ENCODE measurements at places on chromosomes 1 and 21.

DNA sequence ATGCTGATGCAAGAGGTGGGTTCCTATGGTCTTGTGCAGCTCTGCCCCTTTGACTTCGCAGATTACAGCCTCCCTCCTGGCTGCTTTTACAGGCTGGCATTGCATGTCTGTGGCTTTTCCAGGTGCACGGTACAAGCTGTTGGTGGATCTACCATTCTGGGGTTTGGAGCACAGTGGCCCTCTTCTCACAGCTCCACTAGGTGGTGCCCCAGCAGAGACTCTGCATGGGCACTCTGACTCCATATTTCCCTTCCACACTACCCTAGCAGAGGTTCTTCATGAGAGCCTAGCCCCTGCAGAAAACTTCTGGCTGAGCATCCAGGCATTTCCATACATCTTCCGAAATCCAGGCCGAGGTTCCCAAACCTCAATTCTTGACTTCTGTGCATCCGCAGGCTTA lies 989.0 kb downstream of the PLA2G4A start:
- DNase-seq = no peak

GRCh38 chr1:117359561-117360289 lies 7.5 kb upstream of the MAN1A2 start:
- peak; percentile 26 for DNase-seq

- peak; percentile 65 for DNase-seq
Measured at GRCh38 chr21:41217671-41218385, 49.9 kb downstream of the BACE2 start.

DNA sequence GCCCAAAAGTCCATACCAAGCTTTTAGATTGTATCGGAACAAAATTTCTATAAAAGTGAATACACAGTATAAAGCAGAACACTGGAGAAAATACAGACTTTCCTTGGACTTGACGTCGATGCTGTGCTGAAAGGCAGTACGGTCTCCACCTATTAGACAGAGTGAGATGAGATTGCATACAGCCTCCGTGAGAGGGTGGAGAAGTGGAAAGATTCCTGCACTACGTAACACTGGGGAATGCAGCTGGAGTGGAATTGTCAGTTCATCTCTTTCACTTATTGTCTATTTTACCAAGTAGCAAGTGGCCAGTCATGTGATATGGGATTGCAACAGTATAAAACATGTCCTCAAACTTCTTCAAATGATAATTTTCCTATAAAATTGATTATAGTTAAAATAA lies 209.5 kb downstream of the ZP4 start:
- DNase-seq = no peak

DNA sequence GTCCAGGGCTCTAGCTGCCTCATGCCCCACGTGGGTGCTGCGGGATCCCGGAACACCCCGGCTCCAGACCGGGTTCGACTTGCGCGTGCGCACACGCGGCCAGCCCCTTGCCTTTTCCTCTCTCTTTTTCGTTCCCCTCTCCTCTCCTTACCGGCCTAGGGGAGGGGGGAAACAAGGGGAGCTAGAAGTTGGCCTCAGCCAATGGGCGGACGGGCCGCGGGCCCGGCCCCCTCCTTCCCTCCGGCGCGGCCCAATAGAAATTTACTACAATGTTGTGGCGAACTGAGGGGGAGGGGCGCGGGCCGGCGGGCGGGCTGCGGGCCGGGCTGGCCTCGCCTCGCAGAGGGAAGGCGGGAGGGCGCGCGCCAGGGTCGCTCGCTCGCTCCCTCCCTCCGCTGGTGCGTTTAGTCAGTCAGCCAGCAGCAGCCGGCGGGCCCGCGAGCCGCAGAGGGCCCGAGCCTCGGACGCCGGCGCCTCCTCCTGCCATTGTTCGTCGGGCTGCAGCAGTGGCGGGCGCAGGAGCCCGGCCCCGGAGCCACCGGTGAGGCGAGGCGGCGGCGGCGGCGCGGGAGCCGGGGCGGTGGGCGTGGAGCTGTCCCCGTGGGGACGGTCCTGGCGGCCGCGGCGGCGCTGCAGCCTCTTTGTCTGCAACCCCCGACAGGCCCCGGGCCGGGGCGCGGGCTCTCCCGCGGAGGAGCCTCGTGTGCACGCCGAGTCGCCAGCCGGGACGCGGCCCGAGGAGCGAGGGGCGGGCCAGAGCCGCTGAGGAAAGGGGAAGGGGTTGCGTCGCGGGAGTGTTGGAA lies at the start of gene EPB41:
Gene EPB41, plus strand, starts transcription at position 342 of the 803 bp plus-strand sequence. CDS start 72,869 bp downstream, outside the sequence.
- peak; percentile 73 for DNase-seq

DNA sequence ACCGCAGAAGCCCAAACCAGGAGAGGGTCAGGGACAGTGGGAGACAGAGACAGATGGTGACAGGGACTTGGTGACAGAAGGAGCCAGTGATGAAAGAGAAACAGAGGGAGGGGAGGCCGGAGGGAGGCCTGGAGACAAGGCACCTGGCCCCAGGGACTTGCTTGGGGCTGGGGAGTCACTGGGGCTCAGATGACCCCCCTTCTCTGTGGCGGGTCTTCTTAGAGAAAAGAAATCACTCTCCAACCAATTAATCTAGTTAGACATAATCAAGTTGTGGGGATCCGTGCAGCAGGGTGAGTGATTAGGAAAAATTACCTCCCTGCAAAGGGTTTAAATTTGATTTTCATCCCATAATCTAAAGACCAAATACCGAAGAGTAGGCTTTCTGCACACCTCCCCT lies 519.8 kb downstream of the PTPRU start:
- DNase-seq = no peak

DNA sequence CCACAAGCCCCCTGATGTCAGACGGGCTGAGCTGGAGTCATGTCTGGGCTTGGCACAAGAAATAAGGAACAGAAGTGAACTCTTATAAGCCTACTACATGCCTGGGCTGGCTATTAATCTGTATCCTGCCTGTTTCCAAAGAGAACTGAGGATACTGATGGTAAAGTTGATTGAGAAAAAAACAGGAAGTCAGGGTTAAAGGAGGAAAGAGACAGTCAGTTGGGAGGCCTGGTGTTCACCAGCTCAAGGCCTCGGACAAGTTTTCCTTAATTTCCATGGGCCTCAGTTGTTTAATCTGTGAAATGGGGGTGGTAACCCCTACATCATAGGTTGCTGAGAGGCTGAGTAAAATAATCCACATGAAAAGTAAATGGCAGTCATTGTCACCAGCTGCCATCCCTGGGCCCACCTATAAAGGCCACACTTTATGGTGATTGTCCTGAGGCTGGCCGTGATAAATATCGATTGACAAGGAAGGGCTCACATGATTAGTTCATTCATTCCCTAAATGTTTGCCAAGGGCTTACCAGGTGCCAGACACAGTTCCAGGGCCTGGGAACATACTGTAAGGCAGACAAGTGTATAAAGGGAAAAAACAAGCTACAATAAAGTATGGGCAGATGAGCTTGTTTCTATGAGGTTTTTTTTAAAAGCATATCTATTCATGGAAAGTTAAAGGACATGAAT lies 2.8 kb downstream of the ALDH4A1 start:
- no peak for DNase-seq

DNA sequence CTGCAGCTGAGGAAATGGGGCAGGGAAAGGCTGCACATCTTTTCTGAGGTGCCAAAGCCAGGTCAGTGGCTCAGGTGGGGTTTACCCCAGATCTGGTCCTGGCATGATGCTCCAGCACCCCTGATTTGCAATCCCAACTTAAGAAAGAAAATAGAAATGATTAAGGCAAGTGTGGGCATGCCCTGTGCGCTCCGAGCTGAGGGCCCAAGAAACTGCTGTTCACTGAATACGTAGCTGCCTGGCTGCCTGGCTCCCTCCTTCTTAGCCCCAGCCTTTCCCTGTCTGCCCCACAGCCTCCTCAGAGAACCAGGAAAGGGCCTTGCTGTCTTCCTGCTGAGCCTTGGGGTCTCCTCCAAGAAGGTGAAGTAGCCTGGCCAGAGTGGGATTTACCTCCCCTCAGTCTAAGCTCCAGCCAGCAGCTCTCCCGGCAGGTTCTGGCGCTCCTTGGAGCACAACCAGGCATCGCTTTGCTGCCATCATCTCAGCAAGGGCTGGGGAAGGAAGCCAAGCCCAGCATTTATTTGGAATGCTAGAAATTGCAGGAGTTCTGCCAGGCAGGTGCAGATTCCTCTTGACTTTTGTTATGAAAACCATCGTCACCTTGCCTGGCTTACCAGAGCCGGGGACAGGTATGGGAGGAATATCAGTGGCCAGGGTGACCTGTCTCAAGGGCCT lies 51.3 kb upstream of the SELENON start:
- DNase-seq = no peak

GRCh38 chr1:23083714-23084480 lies 64.6 kb downstream of the KDM1A start:
- no peak for DNase-seq

DNA sequence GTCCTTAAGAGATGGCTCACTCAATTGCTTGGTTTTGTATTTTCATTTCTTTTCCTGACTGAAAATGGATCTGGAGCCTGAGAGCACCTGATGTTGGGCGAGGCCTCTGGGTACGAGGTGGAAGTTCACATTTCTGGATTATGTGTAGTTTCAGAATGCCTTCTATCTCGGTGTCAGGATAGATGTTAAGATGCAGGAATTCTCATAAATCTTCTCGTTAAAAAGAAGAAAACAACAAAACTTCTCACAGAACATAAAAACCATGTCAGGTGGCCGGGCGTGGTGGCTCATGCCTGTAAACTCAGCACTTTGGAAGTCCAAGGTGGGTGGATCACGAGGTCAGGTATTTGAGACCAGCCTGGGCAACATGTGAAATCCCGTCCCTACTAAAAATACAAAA lies 101.8 kb downstream of the RHOU start:
- no peak for DNase-seq

DNA sequence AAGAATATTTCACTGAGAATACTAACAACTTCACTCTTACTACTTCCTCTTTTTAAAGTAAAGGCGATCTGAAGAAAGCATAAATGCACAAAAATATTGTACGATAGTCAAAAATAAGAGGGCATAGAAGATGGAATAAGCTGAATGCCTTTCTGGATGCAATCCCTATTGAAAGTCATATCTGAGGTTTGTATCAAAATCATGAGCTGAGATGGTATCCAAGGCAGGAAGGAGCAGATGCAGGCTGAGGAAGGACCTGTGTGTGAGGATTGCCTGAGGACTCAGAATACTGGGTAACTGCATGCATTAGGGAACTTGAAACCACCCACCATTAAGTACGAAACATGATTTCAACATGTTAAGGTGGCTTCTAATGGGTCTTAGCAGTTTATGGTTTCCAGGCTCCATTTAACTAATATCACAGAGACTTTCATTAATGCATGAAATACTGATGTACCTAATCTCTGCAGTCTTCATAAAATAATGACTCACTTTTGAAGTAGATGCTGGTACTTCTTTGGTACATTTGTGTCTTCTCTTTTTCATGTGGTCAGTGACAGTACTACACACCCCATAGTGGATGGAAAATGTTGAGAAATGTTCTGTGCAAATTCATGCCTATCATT lies 29.6 kb upstream of the RGS1 start:
- DNase-seq = no peak

DNA sequence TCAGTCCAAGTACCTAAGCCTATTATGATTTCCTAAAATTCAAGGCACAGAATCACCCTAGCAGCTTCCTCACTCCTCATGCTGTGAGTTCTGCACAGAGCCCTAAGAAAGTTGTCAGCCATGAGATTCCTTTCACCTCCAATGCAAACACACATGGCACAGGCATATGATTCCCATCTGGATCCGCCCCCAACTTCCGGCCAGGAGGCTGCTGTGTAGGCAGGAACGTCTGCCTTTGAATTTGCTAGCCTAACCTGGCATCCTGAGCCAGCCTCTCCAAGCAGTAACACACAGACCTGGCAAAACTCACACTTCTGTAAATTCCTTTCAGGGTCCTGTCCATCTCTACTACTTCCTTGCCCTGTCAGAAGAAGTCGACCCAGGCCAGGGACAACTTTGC lies 521.1 kb upstream of the BEND5 start:
- no peak for DNase-seq

- DNase-seq = no peak
Measured at GRCh38 chr1:201838381-201838780, 9.4 kb downstream of the IPO9 start.

DNA sequence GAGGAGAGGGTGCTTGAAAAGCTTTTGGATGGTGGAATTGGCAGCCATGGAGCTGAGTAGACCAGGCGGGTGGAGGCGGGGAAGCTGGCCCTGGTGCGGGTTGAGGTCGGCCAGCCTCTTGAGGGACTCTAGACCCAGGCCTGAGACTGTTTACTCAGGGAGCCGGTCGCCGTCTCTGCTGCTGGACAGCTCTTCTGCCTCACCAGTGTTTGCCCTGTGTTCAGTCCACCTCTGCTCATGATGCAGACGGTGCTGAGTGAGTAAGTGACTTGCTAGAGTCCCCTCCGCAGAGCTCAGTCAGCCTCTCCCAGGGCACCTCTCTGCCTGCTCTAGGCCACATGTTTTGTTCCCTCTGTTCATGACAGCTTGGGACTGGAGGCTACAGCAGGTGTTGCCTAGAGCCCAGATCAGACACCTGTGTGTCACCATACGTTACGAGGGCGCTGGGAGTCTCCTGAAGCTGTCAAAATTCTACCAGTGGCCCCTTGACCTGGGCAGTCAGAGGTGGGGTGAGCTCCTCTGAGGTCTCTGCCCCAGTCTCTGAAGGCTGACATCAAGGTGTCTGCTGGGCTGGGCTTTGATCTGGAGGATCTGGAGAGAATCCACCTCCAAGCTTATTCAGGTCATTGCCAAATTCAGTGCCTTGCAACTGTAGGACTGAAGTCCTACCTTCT lies 73.5 kb upstream of the WNT4 start:
- DNase-seq = no peak

DNA sequence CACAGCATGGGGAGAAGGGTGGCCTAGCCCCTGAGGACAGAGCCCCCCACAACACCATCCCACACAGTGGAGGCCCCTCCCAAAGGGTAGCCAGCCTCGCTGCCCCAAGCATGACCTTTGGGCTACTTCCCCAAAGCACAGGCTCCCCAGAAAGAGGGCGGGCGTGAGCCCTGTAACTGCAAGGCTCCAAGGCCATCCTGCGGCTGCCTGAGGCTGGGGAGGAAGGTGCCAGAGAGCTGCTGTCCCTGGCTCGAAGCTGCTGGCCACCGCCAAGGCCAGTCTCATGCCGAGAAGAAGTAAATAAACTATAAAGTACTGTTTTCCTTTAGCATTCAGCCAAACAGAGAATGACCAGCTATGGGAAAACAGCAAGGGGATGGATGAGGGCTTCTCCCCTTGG lies 27.5 kb downstream of the UBASH3A start:
- DNase-seq = no peak

Measured in PC-9 (cell line).